Right lobe of liver (tissue), 6 donors: ENCODE measurements at places on chromosomes 2 and 18. TPM values are rescaled to one million over a fixed set of nuclear protein-coding genes. Genes with fewer than 3 reads are reported as not detected.

RAX gene
- not detected for total RNA-seq

RNF152 gene
- total RNA-seq = 101 TPM

SLC40A1 gene
- 113 TPM for total RNA-seq

ROCK1 gene
- 22.3 TPM for total RNA-seq

CHRND gene
- total RNA-seq = not detected

ZSWIM2 gene
- not detected for total RNA-seq

WDR7 gene
- 16.0 TPM for total RNA-seq

ALK gene
- 0.04 TPM for total RNA-seq

CNGA3 gene
- not detected for total RNA-seq

- DNase-seq = no peak
Observed at GRCh38 chr2:143482771-143483170, 353.6 kb downstream of the ARHGAP15 start.

- DNase-seq = no peak
Observed at GRCh38 chr2:70646420-70646818, 92.8 kb upstream of the TGFA start.

DNA sequence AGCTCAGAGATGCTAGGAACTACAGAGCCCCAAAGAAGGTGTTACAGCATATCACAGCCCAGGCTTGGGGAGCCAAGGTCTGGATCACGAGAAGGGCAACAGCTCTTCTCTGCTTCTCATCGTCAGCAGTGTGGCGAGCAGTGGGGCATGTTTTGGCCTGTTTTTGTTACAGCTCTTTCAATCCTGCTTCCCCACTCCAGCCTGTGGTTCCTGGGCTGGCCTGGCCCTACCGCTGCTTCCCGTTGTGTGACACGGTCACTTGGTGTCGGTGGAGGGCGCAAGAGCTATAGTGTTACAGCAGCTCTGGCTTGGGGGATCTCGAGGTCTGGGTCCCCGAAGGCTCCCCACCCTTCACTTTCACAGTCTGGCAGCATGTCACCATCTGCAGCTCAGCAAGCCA is 870.2 kb downstream of the CBLN2 start:
- DNase-seq = no peak

GRCh38 chr2:44244135-44244871 is 31.0 kb upstream of the SLC3A1 start:
- peak; percentile 52 for DNase-seq

DNA sequence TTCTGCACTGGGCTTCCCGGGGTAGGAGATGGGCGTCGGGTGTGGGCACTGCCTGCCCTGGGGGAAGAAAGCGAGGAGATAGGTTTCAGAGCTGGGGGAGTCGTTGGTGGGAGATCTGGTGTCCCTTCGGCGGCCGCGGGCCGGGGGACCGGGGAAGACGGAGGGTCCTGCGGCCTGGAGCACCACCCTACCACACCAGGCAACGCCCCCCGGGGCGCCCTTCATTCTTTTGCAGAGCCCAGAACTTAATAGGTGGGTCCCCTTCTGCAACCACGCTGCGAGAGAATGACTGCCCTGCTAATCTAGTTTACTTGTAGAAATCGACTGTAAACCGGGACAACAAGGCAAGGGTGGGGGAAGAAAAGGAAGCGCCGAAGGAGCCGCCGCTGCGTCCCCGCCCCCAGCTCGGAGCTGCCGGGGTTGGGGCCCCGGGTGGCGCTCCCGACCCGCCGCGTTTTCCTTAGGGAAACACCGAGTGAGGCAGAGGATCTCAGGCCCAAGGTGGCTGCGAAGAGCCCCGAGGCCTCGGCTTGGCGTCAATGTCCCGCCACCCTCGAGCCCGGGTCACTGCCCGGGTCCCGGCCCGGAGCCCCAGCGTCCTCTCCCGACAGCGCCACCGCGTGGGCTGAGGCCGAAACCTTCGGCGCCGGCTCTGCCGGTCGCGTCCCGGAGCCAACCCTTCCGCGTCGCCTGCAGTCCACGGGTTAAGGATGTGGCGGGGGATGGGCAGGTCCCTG is 5.4 kb upstream of the SATB2 start:
- peak; percentile 79 for DNase-seq

DNA sequence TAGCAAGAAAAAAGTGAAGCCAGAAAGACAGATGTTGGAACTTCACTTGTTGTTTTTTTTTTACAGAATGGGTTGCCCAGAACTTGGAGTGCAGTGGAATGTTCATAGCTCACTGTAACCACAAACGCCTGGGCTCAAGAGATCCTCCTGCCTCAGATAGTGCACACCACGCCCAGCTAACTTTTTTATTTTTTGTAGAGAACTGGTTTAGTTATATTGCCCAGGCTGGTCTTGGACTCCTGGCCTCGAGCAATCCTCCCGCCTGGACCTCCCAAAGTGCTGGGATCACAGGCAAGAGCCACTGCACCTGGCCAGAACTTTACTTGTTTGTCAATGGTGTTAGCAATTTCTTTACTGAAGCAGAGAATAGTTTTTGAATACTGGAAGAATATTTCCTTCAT is 11.9 kb upstream of the ASPRV1 start:
- no peak for DNase-seq

DNA sequence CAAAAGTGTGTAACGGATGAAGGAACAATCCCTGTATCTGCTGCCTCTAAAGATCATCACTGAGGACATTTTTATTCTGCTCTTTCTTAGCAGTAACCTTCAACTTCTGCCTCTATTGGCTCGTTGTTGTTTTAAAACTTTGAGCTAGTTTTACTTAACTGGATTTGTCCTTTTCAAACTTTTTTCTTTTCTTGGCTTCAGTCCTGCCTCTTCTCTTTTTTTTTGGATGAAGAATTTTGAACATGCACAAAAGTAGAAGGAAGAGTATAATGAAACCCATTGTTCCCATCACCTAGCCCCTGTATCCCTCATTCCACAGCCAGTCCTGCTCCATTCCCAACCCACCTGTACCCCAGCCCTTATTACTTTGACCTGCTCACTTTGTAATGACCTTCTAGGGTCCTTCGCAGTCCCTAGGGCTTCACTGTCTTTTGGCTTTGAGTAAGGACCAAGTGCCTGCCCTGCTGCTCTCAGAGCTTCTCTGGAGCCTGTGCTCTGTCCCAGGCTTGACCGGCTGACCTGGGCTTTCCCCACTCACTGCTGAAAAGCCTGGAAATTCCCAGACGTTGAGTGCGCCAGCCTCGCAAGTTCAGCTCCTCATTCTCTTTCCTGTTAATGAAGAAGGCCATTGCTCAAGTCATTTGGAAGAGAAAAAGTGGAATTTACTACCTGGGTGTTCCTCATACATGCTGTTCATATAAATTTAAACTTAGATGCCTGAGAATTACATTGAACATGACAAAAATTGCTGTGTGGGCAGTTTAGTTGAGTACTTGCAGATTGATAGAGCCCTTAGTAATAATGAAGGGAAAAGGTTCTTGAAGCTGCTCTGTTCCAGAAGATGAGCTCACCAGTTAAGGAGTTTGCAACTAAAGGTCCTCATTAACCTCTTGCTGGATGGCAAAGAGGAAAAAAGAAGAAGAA is 149.3 kb upstream of the ALPP start:
- DNase-seq = peak; percentile 29

- DNase-seq = no peak
Observed at GRCh38 chr2:133333181-133333580, 235.1 kb downstream of the NCKAP5 start.

- no peak for DNase-seq
Observed at GRCh38 chr2:6031200-6031867, 339.1 kb downstream of the SOX11 start.

GRCh38 chr2:40935349-40935748 is 483.5 kb upstream of the SLC8A1 start:
- DNase-seq = no peak

GRCh38 chr2:147451902-147452515 is 392.8 kb upstream of the ACVR2A start:
- DNase-seq = no peak

- no peak for DNase-seq
Observed at GRCh38 chr2:201436141-201436540, 15.1 kb downstream of the TRAK2 start.

DNA sequence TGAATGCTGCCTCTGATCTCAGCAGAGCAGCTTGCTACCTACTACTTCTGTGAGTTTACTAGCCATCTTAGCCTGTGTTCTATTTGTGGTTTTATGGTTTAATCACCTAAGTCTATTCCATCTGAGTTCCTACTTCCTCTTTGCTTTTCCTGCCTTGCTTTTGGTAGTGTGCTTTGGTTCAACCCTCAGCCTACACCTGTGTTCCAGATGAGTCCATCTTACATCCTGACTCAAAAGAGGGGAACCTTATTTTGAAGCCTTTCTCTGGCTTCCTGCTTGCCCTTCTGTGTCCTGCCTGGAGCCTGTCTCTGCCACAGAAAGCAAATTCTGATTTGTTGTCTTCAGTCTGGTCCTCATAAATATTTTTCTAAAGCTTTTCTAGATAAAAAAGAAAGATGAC is 530.3 kb upstream of the MEX3C start:
- DNase-seq = no peak

GRCh38 chr18:12492907-12493306 is 85.2 kb downstream of the PRELID3A start:
- DNase-seq = no peak

DNA sequence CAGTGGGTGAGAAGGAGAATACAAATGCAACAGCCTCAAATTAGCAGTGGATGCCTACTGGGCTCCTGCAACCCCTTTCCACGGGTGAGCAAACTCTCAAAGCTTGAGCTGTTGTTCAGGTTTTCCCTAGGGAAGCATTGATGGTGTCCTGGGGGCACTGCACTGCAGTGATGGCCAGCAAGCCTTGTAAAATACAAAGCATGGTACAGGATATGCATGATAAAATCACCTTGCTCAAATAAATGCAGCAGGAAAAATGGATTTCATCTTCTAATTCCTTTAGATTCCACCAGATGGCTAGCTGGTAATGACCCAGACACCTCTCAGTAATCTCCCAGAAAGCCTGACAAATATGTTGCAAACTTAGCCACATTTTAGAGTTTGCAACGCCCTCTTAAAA is 698.2 kb downstream of the TRIB2 start:
- DNase-seq = no peak

DNA sequence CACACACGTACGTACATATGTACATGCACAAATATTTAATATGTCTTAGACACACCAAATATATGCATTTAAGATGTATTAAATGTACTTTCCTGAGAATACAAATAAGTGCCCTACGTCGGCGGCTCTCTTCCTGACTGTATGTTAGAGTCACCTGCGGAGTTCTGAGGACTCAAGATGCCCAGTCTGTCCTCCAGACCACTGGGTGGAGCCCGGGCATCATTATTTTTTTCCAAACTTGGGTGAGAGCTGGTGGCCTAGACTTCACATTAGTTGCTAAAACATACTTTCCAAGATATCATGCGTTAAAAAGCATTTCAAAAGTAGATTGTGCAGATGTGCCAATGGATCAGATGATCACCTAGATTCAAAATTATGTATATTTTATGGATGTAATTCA is 2.9 kb downstream of the IL18R1 start:
- DNase-seq = no peak
